ENCODE measurements at places on chromosomes 12 and 14. TPM values are rescaled to one million over a fixed set of nuclear protein-coding genes. Genes with fewer than 3 reads are reported as not detected.

Gene NTF3
- 5.7 TPM for total RNA-seq

Gene BCL11B
- total RNA-seq, result 2.9 TPM

Gene FGD6
- 14.5 TPM for total RNA-seq

Gene PROX2
- total RNA-seq, result not detected

Gene PALS1
- total RNA-seq, result 82.5 TPM

Gene PAWR
- total RNA-seq, result 232 TPM

Gene TEAD4
- 18.3 TPM for total RNA-seq

Gene JAG2
- 17.4 TPM for total RNA-seq

Gene STAC3
- 83.0 TPM for total RNA-seq

Gene FAM181A
- total RNA-seq, result not detected

Gene YLPM1
- 70.0 TPM for total RNA-seq

Gene WIF1
- 1.9 TPM for total RNA-seq

Gene TMEM132C
- total RNA-seq, result 5.1 TPM

Gene HSPA2
- total RNA-seq, result 47.2 TPM

Gene DPY19L2
- 47.2 TPM for total RNA-seq

Gene RNFT2
- 7.4 TPM for total RNA-seq

Gene OTOGL
- 0.82 TPM for total RNA-seq

Gene KLRG1
- total RNA-seq, result 3.9 TPM

Gene NT5DC3
- total RNA-seq, result 6.1 TPM

Gene ZC2HC1C
- total RNA-seq, result 4.5 TPM

Gene RAD9B
- total RNA-seq, result 0.93 TPM

Gene TPCN1
- total RNA-seq, result 47.5 TPM

Gene OR6C2
- total RNA-seq, result not detected

Gene PKP2
- 19.1 TPM for total RNA-seq

Gene RFLNA
- total RNA-seq, result 15.0 TPM

Gene LMNTD1
- total RNA-seq, result not detected

Gene SLC41A2
- 8.5 TPM for total RNA-seq

Gene TAS2R13
- 5.3 TPM for total RNA-seq

Gene PMEL
- 3.2 TPM for total RNA-seq

Gene HOTAIR
- 0.99 TPM for total RNA-seq

Gene KLRC2
- total RNA-seq, result not detected

Gene RFX4
- total RNA-seq, result not detected

Gene TDRD9
- total RNA-seq, result 1.5 TPM

Gene FOXG1
- 0.06 TPM for total RNA-seq

Gene SYNDIG1L
- total RNA-seq, result 0.06 TPM

Gene HVCN1
- 8.8 TPM for total RNA-seq

Gene CCDC197
- total RNA-seq, result 0.23 TPM

Gene GPR132
- total RNA-seq, result 2.3 TPM

Gene ZNF140
- total RNA-seq, result 23.3 TPM

Gene NPFF
- not detected for total RNA-seq

Gene C14orf39
- 0.18 TPM for total RNA-seq

Gene PCED1B
- total RNA-seq, result 3.3 TPM

Gene MDGA2
- 2.5 TPM for total RNA-seq

Gene KRT2
- not detected for total RNA-seq

Gene CIROP
- total RNA-seq, result not detected

Gene COX8C
- not detected for total RNA-seq

Gene AQP6
- 18.5 TPM for total RNA-seq

Gene VCPKMT
- 8.9 TPM for total RNA-seq

Gene CCDC38
- not detected for total RNA-seq

Gene HHIPL1
- 3.4 TPM for total RNA-seq

Gene PPM1H
- total RNA-seq, result 23.3 TPM

All from metanephros (tissue), 2 donors.